ENCODE measurements at places on chromosomes 7 and 10.

- DNase-seq: no peak
Observed at GRCh38 chr7:115352375-115352774, 430.5 kb downstream of the MDFIC start.

DNA sequence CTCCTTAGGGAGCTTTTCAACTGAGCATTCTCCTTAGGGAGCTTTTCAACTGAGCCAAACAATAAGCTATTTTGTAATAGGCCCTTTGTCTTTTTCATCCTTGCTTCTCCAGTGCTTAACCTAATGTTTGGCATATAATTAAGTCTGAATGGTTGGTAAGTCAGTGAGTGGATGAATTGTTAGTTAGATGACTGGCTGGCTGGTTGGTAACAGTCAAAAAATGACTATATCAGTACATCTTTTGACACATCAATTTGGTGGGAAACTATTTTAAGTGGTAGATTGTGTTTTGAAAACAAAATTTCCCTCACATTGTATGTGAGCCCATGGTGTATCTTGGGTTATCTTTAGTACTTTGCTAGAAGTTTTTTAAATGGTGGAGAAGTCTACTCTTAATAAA is 16.4 kb downstream of the ING3 start:
- DNase-seq: no peak

DNA sequence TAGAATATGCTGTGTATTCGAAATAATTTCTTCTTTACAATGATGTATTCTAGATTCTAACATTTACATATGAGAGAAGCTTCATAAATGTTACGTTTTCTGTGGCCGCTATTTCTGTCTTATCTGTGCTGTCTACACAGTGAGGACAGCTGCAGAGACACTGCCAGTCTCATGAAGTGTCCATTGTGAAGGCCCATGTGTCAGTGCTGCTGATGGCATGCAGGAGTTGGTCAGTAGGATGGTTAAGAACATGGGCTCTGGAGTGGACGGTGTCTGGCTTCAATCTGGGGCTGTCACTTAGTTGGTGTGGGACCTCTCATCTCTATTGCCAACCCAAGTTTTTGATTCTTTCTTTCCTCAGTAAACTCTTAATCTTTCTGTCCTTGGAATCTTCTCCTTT is 137.3 kb downstream of the SDK1 start:
- DNase-seq: no peak

GRCh38 chr10:86651021-86651471 is 3.3 kb upstream of the OPN4 start:
- no peak for DNase-seq

DNA sequence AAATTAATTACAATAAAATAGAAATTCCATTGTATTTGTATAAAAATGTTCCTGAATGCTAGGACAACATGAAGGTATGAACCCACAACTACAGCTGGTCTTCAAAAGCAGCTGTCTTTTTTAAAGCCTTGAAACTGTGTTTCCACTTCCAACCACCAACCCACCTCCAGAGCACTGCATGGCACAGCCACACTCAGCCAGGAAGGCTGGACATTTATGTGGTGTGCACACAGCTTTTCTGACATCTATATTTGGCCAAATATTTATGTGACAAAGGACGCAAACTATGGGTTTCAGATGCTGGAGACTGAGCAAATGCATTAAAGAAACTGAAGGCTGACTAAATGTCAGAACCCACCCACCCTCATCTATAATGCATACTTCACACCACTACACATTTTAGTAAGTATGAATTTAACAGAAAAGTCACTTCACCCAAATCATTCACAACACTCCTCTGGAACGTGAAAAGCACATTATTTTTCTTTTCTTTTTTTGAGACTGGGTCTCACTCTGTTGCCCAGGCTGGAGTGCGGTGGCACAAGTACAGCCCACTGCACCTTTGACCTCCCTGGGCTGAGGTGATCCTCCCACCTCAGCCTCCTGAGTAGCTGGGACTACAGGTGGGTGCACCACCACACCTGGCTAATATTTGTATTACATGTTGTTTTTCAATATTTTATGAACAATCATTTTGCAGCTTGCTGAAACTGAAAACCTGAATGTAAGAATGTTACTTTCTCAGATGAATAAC is 27.9 kb upstream of the DAGLB start:
- no peak for DNase-seq

DNA sequence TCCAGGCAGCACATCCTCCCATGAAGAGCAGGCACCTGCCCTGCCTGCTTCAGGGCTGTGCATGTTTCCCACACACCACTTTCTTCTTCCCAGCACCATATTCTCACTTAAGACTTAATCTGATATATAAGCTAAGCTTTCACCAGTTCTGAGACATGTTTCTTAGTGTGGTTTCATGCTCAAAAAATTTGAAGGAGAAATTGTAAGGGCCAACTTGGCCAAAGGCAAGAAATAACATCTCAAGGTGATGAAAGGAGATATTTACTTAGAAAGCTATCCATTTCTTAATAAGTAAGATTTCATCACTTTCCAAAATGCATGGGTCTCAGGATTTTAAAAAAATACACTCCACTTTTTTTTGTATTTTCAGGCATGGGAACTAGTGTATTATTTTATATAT is 468.1 kb upstream of the AKR1E2 start:
- DNase-seq: no peak

DNA sequence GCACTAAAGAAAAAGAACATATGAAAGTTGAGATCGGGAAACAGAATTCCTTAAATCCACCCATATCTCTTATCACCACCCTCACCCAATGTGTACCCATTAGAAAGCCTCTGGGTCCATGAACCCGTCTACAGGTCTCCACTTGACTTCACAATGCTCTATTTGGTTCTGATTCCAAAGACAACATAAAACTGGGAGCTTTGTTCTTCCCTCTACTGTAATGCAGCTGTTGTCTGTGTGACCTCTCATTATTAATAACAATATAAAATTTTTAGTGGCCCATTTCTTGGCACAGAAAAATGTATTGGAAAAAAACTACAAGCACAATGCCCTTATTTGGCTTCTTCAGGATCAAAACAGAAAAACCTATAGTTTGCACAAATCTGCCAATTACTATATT is 30.0 kb downstream of the DOCK4 start:
- no peak for DNase-seq

DNA sequence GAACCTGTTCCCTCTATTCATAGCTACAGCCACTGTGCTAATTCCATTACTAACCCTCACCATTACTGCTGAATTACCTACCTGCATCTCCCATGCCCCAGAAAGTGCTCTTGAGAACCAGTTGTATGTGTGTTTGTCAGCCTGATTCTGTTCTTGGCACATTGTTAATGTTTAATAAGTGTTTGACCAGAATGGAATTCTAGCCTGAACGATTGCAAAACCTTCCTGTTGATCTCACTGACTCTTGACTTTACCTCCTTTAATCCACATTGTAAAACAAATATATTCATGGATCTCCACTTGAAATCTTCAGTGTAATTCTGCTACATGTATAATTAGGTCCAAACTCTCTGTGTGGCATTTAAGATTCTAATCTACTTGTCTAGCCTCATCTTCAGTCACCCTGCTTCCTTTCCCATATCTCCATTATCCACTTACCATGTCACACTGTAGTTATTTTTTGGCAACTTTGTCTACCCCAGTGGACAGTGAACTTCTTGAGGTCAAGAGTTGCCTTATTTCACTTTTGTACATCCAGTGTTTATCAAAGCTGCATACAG is 4.9 kb downstream of the ZNF277 start:
- DNase-seq: no peak

DNA sequence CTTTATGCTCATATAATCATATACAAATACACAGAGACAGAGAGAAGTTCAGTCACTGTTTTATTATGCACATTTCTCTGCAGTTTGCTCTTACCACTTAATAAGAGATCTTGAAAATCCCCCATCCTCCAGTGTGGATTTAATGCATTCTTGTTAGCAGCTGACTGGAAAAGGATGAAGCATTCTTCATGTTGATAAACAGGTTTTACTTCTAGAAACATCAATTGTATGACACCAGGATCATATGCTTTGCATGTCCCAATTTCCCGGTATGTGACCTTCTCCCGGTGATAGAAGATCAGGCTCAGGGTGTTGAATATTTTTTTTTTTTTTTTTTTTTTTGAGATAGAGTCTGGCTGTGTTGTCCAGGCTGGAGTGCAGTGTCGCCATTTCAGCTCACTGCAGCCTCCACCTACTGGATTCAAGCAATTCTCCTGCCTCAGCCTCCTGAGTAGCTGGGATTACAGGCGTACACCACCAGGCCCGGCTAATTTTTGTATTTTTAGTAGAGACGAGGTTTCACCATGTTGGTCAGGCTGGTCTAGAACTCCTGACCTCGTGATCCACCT is 6.2 kb upstream of the CREB3L2 start:
- DNase-seq: no peak

GRCh38 chr10:104349623-104350126 is 4.0 kb upstream of the CFAP58 start:
- no peak for DNase-seq

DNA sequence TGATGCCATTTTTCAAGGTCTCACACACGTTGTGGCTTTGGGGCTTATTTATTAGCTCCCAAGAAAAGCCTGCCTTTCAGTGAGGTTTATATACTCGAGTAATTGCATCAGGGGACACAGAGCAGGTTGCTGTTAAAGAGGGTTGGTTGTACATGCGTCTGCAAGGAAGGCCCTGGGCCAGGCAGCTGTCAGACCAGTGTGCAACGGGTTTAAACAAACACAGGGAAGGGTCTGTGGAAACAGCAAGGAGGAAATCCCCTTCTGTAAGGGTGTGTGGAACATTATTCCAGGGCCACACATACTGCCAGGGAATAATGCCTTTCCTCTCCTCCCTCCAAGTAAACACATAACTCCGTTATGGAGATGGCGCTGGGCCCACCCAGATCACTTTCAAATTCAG is 1.7 kb upstream of the CHST15 start:
- DNase-seq: no peak

- DNase-seq: no peak
Observed at GRCh38 chr10:62639144-62639543, 165.4 kb upstream of the ADO start.

DNA sequence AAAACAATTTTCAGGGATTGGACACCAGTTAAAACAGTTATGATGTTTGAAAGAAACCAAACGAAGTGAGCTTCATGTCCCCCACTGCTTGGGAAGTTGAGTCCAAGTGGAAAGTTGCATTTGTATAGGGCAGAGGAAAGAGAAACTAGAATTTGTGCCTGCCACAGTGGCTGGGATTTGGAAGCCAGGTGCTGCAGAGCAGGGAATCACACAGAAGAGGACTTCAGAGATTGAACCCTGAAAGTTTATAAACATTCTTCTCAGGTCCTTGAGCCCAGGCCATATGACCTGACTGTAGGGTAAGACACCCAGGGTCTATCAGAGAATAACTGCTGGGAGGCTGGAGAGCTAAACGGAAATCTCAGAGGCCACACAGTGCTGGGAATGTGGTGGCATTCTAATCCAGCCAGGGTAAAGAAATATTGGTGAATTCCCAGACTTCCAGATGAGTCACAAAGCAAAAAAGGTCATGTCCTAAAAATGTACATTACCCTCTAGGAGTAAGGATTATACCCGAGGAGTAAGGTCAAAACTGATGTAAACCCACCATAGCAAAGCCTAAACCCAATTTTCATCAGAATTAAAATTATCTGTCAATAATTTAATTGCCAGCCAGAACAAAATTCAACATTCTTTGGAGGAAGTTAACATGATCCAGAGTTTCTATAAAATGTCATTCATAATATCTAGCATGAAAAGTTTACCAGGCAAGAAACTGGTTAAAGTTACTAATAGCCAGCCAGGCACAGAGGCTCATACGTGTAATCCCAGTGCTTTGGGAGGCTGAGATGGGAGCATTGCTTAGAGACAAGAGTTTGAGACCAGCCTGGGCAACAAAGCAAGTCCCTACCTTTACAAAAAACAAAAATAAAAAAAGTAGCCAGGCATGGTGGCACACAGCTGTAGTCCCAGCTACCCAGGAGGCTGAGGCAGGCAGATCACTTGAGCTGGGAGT is 31.2 kb downstream of the TOMM7 start:
- DNase-seq: no peak

- DNase-seq: no peak
Observed at GRCh38 chr10:19812976-19813375, 3.3 kb upstream of the PLXDC2 start.

DNA sequence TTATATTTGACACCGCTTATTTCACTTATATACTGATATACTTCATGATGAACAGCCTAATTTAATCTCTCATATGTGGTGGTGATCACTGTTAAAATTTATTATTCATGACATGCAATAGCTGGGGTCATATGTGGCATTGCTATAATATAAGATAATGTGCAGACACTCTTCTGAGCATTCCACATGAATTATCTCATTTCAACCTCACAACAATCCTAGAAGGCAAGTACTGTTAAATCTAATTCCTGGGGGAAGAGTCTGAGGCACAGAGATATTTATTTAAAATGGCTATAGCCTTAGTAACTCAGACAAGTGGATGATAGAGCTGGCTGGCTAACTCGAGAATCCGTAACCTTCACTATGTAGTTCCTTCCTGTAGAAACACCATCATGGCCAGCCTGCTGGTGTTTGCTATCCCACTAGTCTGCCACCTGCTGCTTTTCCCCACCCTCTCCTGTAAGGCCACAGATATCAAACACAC is 46.6 kb upstream of the A1CF start:
- no peak for DNase-seq

Data from stimulated activated CD8-positive, alpha-beta memory T cell treated with anti-CD3 and anti-CD28 coated beads, Interleukin-7, amount 100 ng/mL, for 1 hour (primary cell).